ENCODE measurements at places on chromosomes 3 and 15. TPM values are rescaled to one million over a fixed set of nuclear protein-coding genes. Genes with fewer than 3 reads are reported as not detected.

GRCh38 chr3:72460205-72461174 is 387.8 kb downstream of the SHQ1 start:
- no peak for DNase-seq
- H3K27ac ChIP-seq = no peak overlapping the region
- peaks cover 20% of the 10 kb centered on the region for H3K4me1 ChIP-seq
- H3K4me3 ChIP-seq = no peak overlapping the region
- no peaks in the 10 kb centered on the region for H3K36me3 ChIP-seq

DNA sequence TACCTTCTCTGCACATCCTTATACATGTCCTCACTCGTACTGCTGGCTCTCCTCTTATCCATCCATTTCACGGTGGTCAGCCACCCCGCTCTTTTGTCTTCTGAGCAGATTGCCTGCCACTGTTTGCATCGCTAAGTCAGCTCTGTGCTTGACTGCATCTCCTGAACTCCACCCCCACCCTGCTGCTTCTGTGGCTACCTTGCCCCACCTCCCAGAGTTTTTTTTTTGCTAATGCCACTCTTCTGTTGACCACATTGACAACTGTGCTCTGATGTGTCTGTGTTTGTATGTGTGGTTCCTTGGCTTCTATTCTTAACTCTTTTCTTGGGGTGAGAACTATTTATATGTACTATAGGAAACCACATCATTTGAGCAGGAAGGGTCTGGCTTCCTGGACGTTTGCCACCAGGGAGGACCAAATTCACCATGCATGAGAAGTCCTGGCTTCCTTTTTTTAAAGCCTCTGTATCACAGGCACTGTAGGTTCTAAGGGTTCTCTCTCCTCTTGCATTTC is 12.8 kb upstream of the MTMR10 start:
- no peak for DNase-seq
- peaks cover 2% of the 10 kb centered on the region for H3K4me1 ChIP-seq
- no peak overlapping the region for H3K4me3 ChIP-seq

DNA sequence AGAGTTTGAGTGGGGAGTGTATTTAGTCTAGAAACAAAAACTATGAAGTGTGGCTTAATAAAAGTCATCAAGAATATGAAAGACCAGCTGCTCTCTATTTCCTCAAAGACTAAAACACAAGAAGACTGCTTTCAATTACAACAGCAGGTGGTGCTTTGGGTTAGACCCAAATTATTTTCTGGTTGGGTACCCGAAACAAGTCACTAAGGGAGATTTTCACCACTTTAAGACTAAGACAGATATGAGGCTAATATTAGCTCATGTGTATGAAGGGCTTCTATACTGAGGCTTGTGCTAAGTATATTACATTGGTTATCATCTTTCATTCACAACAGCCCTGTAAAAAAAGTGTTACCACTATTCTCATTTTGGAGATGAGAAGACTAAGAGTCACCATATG is 43.1 kb downstream of the COL8A1 start:
- no peaks in the 10 kb centered on the region for H3K4me1 ChIP-seq
- H3K27ac ChIP-seq = no peak overlapping the region
- H3K27me3 ChIP-seq = no peaks in the 10 kb centered on the region
- H3K36me3 ChIP-seq = no peaks in the 10 kb centered on the region

- peaks cover 2% of the 10 kb centered on the region for H3K36me3 ChIP-seq
- peaks cover 64% of the 10 kb centered on the region for H3K27me3 ChIP-seq
- peaks cover 7% of the 10 kb centered on the region for H3K4me1 ChIP-seq
- no peak overlapping the region for H3K4me3 ChIP-seq
Measured at GRCh38 chr3:44111482-44111881, 130.2 kb upstream of the TOPAZ1 start.

The ALDH1A2 gene
- total RNA-seq = 1.4 TPM

The CPEB1 gene
- 0.60 TPM for total RNA-seq

DNA sequence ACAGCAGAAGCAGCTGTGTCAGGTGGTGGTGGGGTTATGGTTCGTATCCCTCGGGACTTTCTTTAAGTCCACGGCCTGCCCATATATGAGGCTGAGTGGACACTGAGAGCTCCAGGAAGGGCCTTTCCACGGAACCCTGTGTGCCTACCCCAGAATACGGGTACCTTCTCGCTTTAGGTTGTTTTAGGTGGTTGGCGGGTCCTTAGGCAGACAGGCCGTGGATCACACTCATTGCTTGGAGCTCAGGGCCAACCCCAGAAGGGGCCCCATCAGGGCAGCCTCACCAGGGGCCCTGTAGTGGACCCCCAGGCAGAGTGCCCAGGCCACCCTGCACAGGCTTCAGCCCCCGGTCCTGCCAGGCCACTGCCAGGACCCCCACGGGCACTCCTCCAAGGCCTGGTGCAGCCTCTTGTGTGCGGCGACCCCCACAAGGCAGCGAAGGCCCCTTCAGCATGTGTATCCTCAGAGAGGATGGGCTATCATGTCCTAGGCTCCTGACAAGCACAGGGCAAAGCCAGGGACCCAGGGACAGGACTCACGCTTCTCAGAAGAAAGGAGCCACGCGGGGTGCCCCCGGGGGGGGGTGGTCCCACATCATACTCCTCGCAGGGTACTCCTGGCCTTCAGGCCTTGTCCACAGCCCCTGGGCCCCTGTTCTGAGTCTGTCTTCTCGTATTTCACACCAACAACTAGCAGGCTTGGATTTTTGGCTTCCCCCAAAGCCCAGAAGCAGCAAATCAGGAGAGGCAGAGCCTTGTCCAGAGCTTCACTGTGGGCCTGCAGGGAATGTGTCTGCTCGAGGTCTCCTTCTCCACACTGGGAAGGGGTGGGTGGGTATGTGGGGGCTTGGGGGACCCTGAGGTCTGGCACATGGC is 93.4 kb downstream of the LRRK1 start:
- no peaks in the 10 kb centered on the region for H3K36me3 ChIP-seq
- peak; percentile 2 for DNase-seq
- no peak overlapping the region for H3K4me3 ChIP-seq

GRCh38 chr3:196695849-196696226 is 16.2 kb downstream of the CEP19 start:
- no peak overlapping the region for H3K27ac ChIP-seq
- no peak overlapping the region for H3K4me3 ChIP-seq
- H3K36me3 ChIP-seq = no peaks in the 10 kb centered on the region
- H3K4me1 ChIP-seq = no peaks in the 10 kb centered on the region

DNA sequence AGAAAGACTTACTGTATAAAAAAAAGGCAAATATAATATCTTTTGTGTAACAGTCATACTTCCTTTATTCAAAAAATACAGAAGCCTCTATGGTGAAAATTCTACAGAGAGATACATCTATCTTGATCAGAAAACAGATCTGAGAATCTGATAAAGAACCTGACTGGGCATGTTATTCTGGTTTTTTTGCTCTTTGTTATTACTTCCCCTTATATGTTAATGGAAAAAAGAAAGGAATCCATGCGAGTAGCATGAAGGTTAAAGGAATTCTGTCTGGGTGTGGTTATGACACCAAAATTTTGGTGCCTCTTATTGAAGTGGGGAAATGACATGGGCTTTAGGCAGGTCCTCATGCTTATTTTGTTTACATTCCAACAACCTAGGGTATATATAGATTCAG is 81.7 kb downstream of the BCHE start:
- no peak overlapping the region for H3K4me3 ChIP-seq
- DNase-seq = no peak
- H3K27ac ChIP-seq = no peak overlapping the region
- no peaks in the 10 kb centered on the region for H3K36me3 ChIP-seq
- H3K4me1 ChIP-seq = no peaks in the 10 kb centered on the region

The GHSR gene
- total RNA-seq = not detected

GRCh38 chr3:108136561-108137459 is 46.0 kb upstream of the CD47 start:
- H3K36me3 ChIP-seq = no peaks in the 10 kb centered on the region
- DNase-seq = no peak
- H3K4me3 ChIP-seq = no peak overlapping the region
- peak overlapping the region; percentile 98 for H3K27ac ChIP-seq

DNA sequence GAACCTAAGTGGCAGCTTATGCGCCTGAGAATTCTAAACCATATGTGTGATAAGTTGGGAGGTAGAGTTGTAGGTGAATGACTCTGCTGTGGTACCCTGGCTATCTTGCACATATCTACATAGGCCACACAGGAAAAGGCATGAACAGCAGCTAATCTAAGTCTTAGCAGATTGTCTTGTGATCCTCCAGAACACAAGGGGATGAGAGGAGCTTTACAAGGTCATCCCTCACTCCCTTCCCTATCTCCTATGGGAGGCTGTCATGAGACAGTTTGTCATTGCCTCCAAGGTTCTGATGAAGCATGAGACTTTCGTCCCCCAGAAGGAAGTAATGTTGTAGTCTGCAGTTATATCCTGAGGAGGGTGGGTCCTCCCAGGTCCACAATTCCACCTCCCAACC is 3.7 kb upstream of the ZNF662 start:
- H3K4me1 ChIP-seq = peaks cover 6% of the 10 kb centered on the region
- H3K4me3 ChIP-seq = no peak overlapping the region
- H3K36me3 ChIP-seq = peaks cover 3% of the 10 kb centered on the region
- no peak overlapping the region for H3K27ac ChIP-seq
- DNase-seq = no peak

GRCh38 chr3:190325923-190326322 is 3.7 kb upstream of the CLDN1 start:
- no peak overlapping the region for H3K27ac ChIP-seq
- peaks cover 30% of the 10 kb centered on the region for H3K4me1 ChIP-seq
- no peak overlapping the region for H3K4me3 ChIP-seq
- DNase-seq = no peak
- no peaks in the 10 kb centered on the region for H3K36me3 ChIP-seq

GRCh38 chr3:5002871-5003247 is 23.6 kb downstream of the BHLHE40 start:
- DNase-seq = no peak
- no peak overlapping the region for H3K4me3 ChIP-seq
- no peaks in the 10 kb centered on the region for H3K36me3 ChIP-seq
- peaks cover 50% of the 10 kb centered on the region for H3K27me3 ChIP-seq

DNA sequence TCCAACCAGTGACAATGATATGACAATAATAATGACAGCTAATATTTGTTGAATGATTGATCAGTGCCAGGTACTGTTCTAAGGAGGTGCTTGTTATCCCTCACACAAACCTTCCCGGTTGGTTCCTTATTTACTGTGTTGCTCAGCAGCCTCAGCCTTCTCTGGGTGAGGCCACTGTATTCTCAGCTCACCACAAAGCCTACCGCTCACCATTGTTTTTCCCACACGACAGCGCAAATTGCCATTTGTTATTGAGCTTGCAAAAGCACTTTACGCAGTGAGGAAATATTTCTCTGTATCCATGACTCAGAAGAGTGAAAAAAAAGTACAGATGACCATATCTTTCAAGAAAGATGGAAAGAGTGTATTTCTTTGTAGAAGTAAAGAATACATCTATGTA is 49.5 kb upstream of the PDZRN3 start:
- DNase-seq = no peak
- H3K27me3 ChIP-seq = peaks cover 3% of the 10 kb centered on the region
- no peak overlapping the region for H3K27ac ChIP-seq

The GOLGA6A gene
- total RNA-seq = 0.89 TPM

- no peak overlapping the region for H3K27ac ChIP-seq
- H3K4me1 ChIP-seq = peaks cover 1% of the 10 kb centered on the region
Measured at GRCh38 chr3:106813742-106814141, 563.5 kb upstream of the CCDC54 start.

The NAA50 gene
- 110 TPM for total RNA-seq

DNA sequence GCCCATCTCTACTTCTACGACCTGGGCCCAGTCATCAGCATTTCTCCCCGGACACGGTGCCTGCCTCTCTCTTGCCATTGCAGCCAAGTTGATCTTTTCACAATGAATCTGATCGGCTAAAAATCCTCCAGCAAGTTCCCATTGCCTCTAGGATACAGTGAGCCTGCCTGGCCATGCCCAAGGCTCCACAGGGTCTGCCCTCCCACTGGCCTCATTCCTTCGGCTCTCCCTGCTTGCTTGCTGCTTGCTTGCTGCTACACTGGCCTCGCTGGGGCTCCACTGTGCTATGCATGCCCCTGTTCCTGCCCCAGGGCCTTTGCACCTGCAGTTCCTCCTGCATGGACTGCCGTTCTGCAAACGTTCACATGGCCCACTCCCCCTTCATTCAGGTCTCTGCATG is 2.0 kb downstream of the ABTB1 start:
- peaks cover 3% of the 10 kb centered on the region for H3K4me1 ChIP-seq
- H3K27me3 ChIP-seq = peaks cover 15% of the 10 kb centered on the region
- H3K27ac ChIP-seq = no peak overlapping the region

GRCh38 chr15:76866008-76866407 is 39.1 kb downstream of the SCAPER start:
- H3K36me3 ChIP-seq = peaks cover 1% of the 10 kb centered on the region
- no peaks in the 10 kb centered on the region for H3K4me1 ChIP-seq
- DNase-seq = no peak
- no peak overlapping the region for H3K4me3 ChIP-seq

The ZBED2 gene
- not detected for total RNA-seq

DNA sequence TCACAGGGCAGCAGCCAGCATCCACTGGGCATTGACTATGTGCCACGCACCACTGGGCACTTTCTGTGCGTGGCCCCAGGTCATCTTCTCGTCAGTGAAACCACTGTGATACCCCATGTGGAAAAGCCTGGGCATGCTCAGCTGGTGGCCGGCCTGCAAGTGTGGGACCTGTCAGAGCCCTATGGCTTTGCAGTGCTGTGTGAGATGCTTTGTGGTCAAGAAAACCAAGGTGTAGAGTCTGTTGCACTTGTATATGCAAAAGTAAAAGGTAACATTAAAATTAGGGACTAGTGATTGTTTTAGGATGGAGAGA is 69.5 kb downstream of the PGPEP1L start:
- H3K4me3 ChIP-seq = no peak overlapping the region
- no peaks in the 10 kb centered on the region for H3K27me3 ChIP-seq
- DNase-seq = no peak
- H3K36me3 ChIP-seq = peaks cover 27% of the 10 kb centered on the region

- no peak overlapping the region for H3K27ac ChIP-seq
- DNase-seq = no peak
- peaks cover 2% of the 10 kb centered on the region for H3K36me3 ChIP-seq
- no peaks in the 10 kb centered on the region for H3K27me3 ChIP-seq
Measured at GRCh38 chr15:64284042-64284441, 71.9 kb downstream of the CSNK1G1 start.

DNA sequence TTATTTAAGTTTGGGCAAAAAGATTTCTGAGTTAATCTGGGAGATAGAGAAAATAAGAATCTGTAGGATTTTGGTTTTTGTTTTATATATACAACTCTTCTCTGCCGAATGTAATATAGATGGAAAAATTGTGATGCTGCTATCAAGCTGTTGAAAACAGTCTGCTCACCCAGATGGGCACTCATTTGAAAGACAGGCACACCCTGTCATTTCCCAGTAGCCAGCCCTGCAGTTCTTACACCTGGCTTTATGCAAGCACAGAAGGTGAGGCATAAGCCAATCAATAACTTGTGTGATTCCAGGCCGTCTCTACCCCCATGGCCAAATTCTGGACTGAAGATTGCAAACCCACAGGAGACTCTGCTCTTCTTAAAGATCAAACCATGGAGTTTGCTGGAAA is 27.1 kb upstream of the PTX3 start:
- no peaks in the 10 kb centered on the region for H3K4me1 ChIP-seq
- H3K4me3 ChIP-seq = no peak overlapping the region
- peaks cover 1% of the 10 kb centered on the region for H3K36me3 ChIP-seq
- no peaks in the 10 kb centered on the region for H3K27me3 ChIP-seq
- no peak for DNase-seq

The OIP5 gene
- total RNA-seq = 9.7 TPM
